NCI-H748 treated with DMSO at 0.1 percent for 48 hours (cell line): ENCODE measurements at places on chromosomes 12 and 14.
A peak's percentile ranks its signal among the peaks of the same experiment; 100 is the strongest.

- DNase-seq: no peak
Observed at GRCh38 chr14:49670475-49670874, 17.5 kb downstream of the POLE2 start.

DNA sequence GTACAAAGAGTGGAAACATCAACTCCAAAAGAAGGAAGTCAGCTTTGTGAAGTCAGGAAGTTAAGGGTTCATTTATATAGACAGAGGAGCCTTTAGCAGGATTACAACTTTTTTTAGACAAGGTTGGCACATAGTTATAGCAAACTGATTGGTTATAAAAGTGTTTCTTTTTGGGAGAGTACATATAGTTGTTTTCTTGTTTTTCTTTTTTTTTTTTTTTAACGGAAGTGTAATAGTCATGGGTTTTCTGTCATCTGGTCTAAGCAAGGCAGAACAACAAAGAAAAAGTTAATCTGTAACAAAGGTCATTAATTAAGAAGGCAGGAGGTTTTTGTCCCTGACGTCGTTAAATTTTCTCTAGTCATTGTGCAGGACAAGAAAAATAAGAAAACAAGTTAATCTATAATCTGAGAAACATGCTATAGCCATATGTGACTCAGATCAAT lies 13.0 kb upstream of the MFAP5 start:
- no peak for DNase-seq

GRCh38 chr12:76804435-76804976 lies 40.6 kb downstream of the ZDHHC17 start:
- DNase-seq: no peak

DNA sequence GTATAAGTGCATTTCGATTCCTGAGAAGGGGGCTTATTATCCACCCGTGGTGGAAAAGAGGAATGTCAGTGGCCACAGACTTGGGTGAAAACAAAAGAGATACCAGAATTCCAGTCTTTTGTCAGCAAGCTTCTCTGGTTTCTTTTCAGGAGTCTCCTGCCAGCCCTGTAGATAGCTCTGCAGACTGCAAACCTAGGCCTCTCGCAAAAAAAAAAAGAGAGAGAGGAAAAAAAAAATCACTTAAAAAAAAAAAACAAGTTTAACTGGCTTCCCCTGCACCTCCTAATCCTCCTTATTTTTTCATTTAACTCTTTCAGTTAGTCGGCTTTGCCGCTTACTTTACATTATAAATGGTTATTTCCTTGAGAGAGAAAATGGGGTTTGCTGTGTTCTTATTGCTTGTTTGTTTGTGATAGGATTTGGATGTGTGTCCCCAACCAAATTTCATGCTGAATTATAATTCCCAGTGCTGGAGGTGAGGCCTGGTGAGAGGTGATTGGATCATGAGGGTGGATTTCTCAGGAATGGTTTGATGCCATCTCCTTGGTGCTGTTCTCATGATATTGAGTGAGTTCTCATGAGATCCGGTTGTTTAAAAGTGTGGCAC lies 170.0 kb downstream of the BCL11B start:
- no peak for DNase-seq

DNA sequence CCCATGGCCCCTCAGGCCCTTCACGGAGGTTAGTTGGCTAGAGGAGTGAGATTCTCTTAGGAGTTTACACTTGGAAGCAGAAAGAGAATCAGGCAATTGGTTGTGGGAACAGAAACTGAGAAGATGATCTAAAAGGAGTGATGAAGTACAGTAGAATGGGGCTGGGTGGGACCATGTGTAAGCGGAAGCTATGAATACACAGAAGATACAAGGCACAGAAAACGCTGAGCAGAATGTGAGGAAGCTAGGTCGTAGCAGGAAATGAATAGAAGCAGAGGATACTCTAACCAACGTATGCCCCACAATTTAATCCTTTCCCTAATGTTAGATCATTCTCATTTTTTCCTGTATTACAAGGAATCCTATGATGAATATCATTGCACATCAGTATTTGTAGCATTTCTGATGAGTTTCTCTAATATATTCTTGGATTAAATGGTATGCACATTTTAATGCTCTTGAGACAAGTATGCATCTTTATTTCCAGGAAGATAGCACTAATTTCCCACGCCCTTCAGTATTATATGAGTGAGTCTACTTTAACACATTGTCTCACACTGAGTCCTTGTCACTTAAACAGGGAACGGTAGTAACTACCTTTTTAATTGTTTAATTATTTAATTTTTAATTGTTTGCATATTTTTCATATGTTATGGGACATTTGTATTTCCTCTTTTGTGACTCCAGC lies 273.2 kb downstream of the APAF1 start:
- DNase-seq: no peak

GRCh38 chr12:118409834-118410233 lies 33.5 kb downstream of the SUDS3 start:
- DNase-seq: no peak

DNA sequence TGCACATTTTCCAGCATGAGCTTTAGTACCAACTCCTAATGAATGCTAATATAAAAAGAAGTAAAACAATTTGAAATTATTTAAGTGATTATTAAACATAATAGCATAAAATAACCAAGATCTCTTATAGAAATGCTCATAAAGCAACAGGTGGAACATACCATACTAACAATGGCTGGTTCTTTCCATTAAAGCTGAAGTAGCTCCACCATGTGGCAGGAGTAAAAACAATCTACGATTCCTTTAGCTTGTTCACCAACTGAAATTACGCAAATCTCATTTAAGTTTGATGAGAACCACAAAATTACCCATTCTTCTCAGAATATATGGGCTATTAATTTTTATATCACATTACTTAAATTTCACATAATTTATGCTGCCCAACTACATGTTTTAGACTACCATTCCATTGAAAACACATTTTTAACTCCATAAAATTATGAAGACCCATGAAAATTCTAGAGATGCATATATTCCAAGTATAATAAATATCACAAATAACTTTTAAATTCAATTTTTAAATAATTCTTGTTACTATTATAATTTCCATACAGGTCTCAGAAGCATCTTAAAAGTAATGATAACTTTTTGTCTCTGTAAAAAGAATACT lies 213.6 kb downstream of the DAD1 start:
- DNase-seq: peak; percentile 18
